H4 (cell line): ENCODE measurements at places on chromosomes 5 and 9. TPM values are rescaled to one million over a fixed set of nuclear protein-coding genes. Genes with fewer than 3 reads are reported as not detected.

GRCh38 chr5:176719113-176719739, 71.9 kb downstream of the TSPAN17 start:
- no peak for DNase-seq

GRCh38 chr5:138468133-138468965, 3.1 kb downstream of the EGR1 start:
- peak; percentile 53 for DNase-seq

HK3 gene
- 1.6 TPM in 1 of 2 replicates, not detected in the other for total RNA-seq

DNA sequence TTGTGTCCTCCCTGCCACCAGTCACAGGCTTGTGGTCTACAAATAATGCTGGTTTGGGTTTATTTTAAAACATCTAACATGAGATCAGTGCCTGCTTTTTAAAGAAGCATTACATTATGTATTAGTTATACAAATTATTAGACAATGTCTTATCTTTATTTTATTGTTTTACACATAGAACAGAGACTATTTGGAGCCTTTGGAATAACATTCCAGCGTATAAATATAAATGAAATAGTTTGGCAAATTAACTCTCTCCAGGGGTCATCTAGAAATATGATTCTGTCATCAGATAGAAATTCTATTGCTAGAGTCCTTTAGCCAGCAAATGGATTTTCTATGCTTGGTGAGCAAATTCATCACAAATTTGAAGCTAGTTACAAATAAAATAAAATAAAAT, 22.4 kb downstream of the MAP1B start:
- DNase-seq: no peak

DNA sequence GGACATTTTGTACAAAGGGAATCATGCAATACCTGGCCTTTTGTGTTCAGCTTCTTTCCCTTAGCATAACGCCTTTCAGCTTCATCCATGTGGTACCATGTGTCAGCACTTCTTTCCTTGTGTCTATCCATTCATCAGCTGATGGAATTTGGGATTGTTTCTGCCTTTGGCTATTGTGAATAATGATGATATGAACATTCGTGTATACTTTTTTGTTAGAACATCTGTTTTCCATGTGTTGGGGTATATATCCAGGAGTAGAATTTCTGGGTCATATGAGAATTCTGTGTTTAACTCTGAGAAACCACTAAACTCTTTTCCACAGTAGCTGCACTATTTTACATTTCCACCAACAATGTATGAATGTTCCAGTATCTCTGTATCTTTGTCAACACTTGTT, 14.8 kb upstream of the PRRC2B start:
- DNase-seq: no peak

DNA sequence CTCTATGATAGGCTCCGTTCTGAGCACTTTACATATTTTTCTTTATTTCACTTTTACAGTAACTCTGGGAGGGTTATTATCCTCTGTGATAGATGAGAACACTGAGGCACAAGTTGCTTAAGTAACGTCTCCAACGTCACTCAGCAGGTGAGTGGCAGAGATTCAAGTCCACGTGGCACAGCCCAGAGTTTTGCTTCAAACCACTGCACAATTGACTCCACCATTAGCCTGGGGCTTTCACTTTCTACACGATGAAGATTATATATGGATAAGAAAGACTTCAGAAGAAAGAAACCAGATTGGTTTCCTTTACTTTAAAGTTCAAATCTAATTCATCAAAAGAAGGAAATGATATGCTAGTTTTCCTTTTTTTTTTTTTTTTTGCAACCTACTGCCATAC, 245.9 kb downstream of the SYK start:
- DNase-seq: no peak

DNA sequence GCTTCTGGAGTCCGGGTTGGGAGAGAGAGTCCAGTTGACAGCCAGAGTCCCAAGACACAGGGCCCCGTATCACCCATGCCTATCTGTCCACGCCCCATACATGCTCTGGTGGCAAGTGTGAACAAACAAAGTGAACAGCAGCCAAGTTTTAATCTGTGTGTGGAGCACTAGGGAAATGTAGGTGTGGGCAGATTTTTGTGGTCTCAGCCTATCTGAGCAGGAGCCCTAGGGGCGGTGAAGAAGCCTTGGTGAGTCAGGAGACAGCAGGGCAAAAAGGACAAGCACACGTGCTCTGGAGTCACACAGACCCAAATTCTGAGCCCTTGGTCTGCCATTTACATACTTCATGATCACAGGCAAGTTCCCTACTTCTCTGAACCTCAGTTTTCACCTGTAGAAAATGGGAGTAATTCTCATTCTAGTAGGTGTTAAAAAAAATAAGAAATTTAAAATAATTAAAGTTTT, 23.2 kb downstream of the EGR1 start:
- peak; percentile 59 for DNase-seq

DNA sequence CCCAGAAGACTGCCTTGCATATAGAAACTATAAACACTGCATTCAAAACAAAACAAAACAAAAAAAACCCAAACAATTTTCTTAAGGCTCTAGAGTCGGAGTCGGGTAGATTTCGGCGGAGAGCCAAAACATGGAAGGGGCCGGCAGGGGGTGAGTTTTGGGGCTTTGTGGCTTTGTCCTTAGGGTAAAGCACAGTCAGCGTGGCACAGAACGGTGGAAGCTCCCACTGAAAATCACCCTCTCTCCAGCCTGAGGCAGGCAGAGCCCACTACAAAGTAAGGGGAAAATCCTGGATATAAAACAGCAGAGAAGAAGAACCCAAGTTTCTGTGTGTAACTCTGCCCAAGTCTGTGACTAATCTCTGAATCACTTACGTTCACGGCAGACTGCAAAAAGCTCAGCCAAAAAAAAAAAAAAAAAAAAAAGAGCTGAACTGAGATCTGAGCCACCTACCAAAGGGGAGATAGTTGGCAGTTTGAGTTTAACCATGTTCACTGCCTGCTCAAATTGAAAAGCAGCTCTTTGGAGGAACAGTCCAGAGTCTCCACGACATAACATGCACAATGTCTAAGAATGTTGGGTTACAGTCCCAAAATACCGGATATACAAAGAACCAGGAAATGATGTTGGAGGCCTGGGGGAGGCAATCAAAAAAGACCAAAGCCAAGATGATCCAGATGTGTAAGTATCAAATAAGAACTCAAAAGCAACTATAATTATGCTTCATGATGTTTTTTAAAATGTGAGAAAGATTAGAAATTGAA, 26.6 kb upstream of the OR2K2 start:
- DNase-seq: peak; percentile 83

ELOVL7 gene
- total RNA-seq: 8.6 and 10.4 TPM in 2 replicates

PCSK5 gene
- total RNA-seq: 2.4 TPM in 2 replicates

CDC25C gene
- 21.6 and 25.1 TPM in 2 replicates for total RNA-seq

CYLC2 gene
- total RNA-seq: not detected in 2 replicates

GMCL2 gene
- not detected in 2 replicates for total RNA-seq

DNA sequence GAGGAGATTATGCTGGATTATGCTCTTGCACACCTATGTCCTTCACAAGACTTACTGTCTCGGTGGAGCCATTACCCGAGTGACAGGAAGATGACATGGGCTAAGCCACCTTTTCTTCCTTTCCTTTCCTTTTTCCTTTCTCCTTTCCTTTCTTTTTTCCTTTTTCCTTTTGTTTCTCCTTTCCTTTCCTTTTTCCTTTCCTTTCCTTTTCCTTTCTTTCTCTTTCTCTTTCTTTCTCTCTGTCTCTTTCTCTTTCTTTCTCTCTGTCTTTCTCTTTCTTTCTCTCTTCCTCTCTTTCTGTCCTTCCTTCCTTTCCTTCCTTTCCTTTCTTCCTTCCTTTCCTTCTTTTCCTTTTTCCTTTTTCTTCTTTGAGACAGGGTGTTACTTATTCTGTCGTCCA, 202.5 kb downstream of the ARHGEF28 start:
- DNase-seq: no peak
